ENCODE measurements at places on chromosomes 6 and 20.

GRCh38 chr6:6293317-6293716, 27.1 kb downstream of the F13A1 start:
- no peak for DNase-seq

GRCh38 chr20:40551125-40551530, 137.9 kb downstream of the MAFB start:
- no peak for DNase-seq

DNA sequence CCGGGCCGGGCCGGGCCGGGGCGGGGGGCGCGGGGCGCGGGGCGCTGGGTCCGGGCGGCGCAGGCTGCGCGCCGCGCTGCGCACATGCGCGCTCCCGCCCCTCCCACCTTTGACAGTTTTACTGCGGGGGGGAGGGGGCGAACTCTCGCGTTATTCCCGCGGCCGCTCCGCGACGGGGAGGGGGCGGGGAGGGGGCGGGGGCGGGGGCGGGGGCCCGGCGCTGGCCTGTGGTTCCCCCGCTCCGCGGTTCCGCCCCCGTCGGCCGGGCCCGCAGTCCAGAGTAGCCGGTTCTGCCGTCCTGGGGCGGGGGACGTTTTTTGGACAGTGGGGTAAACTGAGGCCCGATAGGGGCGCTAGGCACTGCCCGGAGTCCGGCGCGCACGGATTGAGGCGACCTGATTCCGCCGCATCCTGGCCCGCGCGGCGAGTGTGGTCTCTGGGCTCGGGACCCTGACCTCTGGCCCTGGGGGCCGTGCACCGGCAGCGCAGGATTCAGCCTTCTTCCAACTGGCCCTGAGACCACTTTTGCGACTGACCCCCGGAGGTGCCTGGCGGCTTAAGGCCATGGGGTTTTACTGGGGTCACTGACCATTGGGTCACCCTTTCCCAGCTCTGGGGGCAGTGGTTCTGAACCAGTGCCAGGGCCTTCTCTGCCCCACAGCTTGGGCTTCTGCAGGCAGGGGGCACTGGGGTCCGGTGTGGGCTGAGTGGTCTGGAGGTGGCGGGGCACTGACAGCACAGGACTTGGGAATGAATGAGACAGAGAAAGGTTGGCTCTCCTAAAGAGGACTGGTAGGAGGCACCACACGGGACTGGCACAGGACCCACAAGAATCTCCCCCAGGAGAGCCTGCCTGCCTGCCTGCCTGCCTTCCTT, at the start of gene ZNF512B:
Gene ZNF512B (minus strand): TSS at position 93 of the 876 bp plus-strand sequence. CDS start 1,980 bp downstream, outside the sequence.
- peak; percentile 47 for DNase-seq

- DNase-seq: no peak
Observed at GRCh38 chr20:49765846-49766541, 46.6 kb upstream of the SLC9A8 start.

DNA sequence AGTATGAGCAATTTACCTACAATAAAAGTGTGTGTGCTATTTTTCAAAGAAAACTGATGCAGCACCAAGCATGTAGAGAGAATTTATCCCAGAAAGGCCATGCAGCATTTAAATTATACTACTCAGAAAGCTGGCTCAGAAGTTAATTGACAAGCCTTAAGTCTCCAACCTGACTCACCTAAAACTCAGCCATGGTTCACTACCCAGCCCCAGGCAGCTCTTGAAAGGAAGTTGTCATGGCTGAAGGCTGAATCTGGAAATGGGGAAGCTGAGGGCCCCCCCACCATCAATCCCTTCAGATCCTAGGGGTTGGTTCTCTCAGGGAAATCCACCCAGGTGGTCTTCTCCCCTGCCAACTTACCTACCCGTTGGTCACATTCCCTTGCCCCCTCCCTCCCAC, 19.7 kb downstream of the PPIL6 start:
- DNase-seq: no peak

DNA sequence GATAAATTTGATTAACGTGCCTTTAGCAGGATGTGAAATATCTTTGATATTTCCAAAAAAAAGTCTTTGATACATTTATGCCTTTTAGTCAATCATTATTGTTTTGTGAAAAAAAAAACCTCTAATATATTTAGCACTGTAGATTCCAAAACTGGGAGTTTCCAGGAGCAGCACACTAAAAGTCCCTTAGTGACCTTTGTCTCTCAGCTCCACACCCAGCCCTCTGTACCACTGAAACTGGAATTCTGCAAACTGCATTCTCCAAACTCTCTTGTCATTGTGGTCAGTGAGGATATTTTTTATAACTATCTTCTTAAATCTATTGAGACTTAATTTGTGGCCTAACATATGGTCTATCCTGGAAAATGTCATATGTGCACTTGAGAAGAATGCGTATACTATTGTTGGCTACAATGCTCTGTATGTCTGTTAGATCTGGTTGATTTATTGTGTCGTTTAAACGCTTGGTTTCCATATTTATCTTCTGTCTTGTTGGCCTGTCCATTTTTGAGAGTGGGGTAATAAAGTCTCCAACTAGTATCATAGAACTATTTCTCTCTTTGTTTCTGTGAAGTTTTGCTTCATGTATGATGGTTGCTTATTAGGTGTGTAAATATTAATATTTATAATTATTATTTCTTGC, 73.2 kb upstream of the CNKSR3 start:
- no peak for DNase-seq

- no peak for DNase-seq
Observed at GRCh38 chr6:21354805-21355238, 238.7 kb upstream of the SOX4 start.

DNA sequence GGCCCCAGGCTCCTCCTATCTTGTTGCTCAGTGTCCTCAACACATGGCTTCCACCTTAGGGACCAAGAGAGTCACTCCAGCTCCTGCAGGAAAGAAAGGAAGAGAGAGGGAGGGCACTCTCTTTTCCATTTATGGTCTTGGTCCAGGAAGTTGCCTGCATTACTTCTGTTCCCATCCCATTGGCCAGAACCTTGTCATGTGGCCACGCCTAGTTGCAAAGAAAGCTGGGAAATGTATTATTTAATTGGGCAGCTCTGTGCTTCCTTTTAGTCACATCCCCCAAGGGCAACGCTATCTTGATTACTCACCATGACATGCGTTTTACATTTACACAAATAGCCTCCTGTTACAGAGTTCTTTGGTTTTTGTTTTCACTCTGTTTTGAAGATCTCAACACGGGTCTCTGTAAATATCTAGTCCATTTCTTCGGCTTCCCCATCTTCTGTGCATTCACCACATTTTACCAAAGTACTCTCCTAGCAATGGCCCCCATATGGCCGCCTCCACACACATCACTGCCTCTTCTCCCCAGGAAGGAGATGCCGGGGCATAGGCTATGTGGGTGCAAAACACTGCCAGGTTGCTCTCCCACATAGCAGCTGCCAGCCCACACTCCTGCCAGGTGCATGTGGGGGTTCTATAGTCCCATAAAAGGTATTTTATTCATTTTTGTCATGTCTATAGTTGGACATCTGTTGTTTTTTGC, 35.7 kb upstream of the ZMYND8 start:
- DNase-seq: no peak

DNA sequence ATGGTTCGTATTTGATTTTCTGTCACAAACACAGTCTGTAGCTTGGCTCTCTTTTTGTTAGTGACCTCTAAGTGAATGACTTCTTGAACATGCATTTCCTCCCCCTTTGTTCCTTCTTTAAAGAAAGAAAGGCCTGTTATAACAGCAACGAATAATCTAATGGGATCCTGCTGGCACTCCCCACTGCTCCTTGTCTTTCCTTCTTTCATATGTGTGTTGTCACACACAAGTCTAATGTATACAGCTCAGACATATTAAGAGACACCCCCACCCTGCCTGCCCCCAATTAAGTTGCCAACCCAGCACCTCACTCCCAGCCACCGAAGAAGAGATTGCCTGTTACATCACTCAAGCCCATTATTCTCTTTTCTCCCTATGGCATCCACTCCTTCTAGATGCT, 4.9 kb upstream of the SAMD5 start:
- DNase-seq: no peak

DNA sequence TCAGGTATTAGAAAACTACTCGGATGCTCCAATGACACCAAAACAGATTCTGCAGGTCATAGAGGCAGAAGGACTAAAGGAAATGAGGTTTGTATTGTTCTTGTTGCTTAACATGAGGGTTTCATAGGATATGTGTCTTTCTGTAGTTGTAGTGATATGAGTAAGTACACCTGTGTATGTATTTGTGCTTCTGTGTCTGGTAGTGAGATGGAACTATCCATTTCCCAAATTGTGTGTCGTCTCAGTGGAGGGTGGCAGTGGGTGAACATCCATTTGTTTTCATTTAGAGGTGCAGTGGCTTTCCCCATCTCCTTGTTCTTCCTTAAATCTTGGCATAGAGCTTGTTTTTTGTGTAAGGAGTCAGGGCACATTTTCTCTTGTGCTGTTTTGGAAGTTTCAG, 8.2 kb downstream of the ASXL1 start:
- no peak for DNase-seq

- no peak for DNase-seq
Observed at GRCh38 chr6:28809947-28810658, 113.7 kb downstream of the TRIM27 start.

GRCh38 chr6:106421496-106421895, 61.0 kb downstream of the CRYBG1 start:
- DNase-seq: no peak

GRCh38 chr6:16374461-16375200, 136.2 kb downstream of the GMPR start:
- no peak for DNase-seq

DNA sequence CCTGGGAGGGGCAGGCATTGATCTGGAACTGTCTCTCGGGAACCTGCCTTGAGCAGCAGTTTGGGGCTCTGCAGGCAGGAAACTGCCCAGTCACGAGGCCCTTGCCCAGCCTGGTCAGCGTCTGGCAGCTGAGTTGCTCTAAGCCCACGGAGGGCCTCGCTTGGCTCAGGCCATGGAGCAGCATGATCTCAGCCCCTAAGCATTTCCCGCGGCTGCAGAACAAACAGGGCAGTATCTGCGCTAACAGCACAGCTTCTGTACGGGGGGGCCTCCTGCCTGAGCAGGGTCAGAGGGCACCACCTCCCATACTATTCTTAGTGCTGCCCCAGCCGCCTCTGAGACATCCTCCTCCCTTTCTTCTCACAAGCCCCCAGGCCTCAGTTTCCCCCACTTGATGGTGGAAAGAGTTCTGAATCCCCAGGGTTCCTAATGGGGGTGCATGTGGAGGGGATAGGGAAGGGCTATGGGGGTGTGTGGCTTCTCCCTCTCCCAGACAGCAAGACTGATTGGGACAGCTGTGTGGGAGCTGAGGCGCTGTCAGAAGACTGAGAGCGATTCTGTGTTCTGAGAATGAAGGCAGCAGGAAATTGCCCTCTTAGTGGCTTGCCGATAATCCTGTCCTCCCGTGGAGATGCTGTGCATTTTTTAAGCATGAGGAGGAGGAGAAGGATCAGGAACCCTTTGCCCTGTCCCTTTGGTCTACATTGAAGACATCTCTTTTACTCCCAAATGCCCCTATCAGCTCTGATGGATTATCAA, 46.4 kb downstream of the MOCS1 start:
- DNase-seq: no peak

- no peak for DNase-seq
Observed at GRCh38 chr20:8216375-8217200, 84.5 kb downstream of the PLCB1 start.

- no peak for DNase-seq
Observed at GRCh38 chr20:8073024-8073832, 53.7 kb upstream of the TMX4 start.

DNA sequence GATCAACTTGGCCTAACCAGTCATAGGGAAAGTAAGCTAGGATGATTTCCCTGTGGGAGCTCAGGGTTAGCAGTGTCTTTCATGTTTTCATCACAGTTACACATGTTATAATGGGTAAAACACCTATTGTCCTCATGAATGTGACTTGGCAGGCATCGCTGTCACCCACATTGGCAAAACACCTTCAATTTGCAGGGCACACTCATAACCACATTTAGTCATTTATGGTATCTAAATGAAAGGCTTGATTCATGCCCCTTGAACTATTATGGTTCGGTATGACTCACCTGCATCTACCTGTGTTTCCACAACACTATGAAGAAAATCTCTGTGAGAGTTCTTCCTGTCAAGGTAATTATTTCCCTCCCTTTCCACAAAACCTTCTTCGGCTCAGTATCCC, 49.2 kb downstream of the FRK start:
- DNase-seq: peak; percentile 60

DNA sequence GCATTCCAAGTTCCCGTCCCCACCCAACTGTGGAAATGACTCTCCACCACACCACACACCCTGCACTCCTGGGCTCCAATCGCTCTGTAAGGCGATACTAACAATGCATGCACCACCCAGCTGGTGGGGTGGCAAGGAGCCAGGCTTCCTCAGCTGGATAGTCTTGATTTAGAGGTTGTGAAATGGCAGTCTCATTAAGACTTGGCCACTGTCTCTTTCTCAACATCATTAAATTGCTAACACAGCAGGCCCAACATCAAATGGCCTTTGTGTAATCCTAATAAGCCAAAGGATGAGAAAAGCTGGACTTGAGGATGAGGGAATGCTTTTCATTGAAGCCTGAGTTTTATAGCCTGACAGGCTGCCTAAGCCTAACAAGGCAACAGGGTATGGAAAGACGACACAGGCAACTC, 223.7 kb downstream of the GMDS start:
- DNase-seq: peak; percentile 49

DNA sequence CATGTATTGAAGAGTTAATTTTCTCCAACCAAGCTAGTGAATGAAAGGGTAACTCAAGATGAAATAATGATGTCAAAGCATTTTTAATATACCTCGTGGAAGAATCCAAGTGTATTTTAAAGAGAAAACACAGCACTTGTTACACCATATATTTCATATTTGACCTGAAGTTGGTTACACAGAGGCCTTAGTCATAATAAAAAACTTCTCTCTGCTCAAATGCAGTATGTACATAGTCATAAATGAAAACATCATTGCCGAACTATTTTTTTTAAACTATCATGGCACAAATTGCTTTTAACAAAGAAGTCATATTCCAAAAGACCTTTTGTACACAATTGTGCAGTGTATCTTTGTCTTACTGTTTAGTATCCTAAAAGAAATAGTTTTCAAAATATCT, 43.0 kb downstream of the BACH2 start:
- DNase-seq: no peak

DNA sequence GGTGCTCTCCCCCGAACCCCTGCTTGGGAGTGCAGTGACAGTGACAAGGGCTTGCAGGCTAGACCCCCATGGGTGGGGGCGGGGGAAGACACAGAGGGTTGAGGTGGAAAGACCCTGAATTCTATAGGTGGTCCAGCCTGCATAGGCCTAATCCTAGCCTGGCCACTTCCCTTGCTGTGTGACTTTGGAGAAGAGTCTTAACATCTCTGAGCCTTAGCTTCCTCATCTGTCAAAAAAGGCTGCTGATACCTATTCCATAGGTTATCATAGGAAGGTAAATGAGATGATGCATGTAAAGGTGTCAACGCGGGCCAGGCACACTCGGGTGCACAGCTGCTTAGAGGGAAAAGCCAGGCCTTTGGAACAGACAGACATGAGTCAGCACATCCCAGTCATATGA, 15.8 kb downstream of the BPIFB4 start:
- DNase-seq: no peak

DNA sequence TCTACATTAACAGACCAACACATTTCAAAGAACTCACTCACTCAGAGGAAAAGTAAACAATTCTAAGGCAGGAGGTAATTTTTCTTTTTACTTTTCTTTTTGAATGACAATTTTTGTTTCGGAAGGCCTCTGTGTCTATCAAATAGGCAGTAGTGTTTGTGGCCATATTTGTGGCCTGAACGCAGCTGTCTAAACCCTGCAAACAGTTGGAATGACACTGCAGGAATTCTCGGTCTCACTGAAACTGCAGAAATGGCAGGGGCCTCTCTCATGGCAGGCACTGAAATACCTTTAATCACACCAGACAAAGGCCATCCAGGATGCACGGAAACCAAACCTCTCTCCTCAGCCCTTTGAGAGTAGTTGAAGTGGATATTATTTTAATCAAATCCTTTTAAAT, 30.4 kb downstream of the FYN start:
- DNase-seq: peak; percentile 20
